ENCODE measurements at places on chromosomes 7 and 10.

DNA sequence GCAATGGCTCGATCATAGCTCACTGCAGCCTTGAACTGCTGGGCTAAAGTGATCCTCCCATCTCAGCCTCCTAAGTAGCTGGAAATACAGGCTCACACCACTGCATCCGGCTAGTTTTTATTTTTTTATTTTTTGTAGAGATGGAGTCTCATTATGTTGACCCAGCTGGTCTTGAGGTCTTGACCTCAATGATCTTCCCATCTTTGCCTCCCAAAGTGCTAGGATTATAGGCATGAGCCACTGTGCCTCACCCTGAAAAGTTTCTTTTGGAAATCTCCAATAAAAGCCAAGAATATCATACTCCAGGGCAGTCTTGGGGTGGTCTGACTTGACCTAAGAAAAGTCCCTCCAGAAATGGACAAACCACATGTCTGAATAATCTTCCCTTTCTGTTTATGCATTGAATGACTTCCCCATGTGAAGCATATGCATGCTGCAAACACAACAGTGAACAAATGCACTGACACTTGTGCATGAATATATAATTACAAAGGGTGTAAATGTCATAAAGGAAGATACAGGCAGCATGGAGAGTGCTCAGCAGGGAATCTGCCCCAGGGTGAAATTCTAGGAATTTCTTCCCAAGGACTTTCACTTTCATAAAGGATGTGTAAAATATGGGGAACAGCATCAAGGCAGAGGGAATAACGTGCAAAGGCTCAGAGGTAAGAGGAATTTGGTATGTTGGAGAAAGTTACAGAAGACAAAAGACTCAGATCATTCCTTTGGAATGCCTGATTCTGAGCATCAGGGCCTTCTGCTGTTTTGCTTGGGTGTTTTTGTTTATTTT, 142.4 kb upstream of the LYZL1 start:
- no peak for DNase-seq

DNA sequence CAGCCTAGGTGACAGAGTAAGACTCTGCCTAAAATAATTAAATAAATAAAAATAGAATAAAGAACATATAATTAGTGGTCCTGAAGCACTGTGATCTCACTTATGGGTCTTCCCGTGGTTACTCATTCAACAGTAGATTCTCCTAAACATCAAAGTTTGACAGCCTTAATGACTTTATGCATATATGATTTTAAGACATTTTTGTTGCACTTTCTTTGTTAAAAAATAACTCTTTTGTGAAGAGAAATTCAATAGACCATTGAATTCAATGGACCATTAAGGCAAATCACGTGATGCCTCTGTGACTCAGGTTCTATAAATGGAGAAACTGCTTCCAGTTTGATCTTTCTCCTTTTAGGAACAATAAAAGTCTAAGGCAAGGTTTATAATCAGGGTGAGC, 59.6 kb downstream of the ATOH7 start:
- DNase-seq, result no peak

GRCh38 chr7:44646176-44646920, 39.9 kb downstream of the OGDH start:
- no peak for DNase-seq

DNA sequence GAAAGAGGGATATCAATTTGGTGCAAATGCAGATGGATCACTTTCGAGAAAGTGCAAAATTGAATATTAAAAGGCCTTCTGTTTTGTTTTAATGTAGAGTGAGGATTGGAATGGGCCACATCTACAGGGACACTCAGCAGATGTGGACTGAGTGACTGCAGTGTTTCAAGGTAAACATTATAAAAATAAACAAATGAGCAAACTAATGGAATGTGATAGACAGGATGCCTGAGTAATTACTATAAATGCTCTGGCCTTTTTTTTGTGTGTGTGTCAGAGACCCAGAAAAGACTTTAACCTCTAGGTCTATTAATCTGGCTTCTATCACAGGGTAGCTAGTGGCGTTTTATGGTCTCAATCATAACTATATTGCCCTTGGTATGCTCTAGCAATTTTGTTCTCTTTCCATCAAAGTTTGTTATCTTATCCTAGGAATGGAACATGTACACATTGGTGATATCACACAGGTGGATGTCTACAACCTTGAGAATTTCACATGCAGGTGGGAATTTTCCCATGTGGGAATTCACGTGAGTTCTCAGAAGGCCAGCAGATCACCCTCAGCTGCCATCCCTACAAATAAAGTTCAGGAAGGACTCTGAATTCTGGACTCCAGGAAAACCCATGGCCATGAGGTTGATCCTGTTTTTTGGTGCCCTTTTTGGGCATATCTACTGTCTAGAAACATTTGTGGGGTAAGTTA, at the start of gene CPA2:
Gene CPA2, plus strand, starts transcription at position 606 of the 703 bp plus-strand sequence. Its CDS starts 19 bp downstream, at position 625.
- no peak for DNase-seq

GRCh38 chr10:2994221-2994961, 73.0 kb upstream of the PFKP start:
- DNase-seq, result no peak
